Hematopoietic multipotent progenitor cell treated with erythropoietin and hydrocortisone succinate and interleukin-3 and kit ligand, for 15 days (in vitro differentiated cells): ENCODE measurements at places on chromosomes 2 and 18.
A peak's percentile ranks its signal among the peaks of the same experiment; 100 is the strongest.

GRCh38 chr2:208541461-208541988 is 134.9 kb downstream of the PTH2R start:
- DNase-seq, result no peak

- peak; percentile 95 for DNase-seq
Measured at GRCh38 chr2:237964578-237965404, 2.0 kb upstream of the UBE2F start.

GRCh38 chr2:71889759-71890684 is 257.6 kb downstream of the CYP26B1 start:
- no peak for DNase-seq

- no peak for DNase-seq
Measured at GRCh38 chr2:158460632-158461297, 4.0 kb downstream of the PKP4 start.

DNA sequence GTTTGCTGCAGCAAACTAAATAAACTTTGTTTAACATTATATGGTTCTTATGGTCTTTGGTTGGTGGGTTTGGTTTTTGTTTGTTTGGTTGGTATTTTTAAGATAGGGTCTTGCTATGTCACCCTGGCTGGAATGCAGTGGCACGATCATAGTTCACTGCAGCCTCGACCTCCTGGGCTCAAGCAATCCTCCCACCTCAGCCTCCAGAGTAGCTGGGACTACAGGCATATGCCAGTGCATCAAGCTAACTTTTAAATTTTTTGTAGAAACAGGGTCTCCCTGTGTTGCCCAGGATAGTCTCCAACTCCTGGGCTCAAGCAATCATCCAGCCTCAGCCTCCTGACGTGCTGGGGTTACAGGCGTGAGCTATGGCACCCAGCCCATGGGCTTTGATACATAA is 7.1 kb upstream of the RPRD1A start:
- no peak for DNase-seq

GRCh38 chr2:150909613-150910012 is 352.1 kb downstream of the RBM43 start:
- no peak for DNase-seq

DNA sequence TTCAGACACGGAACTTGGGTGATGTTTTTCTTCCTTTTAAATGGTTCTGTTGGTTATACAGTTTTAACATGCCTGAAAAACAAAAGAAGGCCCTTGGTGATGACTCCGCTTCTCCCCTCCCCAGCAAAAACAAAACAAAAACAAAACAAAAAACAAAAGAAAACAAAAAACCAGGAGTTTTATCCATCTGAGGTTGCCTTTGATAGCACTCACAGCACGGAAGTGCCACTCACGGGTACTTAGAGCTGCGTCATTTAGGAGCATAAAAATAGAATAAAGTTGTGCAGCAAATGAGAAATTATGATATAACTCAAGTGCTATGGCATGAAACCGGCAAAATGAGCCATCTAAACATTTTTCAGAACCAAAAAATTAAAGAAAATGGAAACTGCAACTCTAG is 57.7 kb downstream of the ZEB2 start:
- no peak for DNase-seq

GRCh38 chr2:100194951-100195350 is 52.6 kb upstream of the AFF3 start:
- no peak for DNase-seq

DNA sequence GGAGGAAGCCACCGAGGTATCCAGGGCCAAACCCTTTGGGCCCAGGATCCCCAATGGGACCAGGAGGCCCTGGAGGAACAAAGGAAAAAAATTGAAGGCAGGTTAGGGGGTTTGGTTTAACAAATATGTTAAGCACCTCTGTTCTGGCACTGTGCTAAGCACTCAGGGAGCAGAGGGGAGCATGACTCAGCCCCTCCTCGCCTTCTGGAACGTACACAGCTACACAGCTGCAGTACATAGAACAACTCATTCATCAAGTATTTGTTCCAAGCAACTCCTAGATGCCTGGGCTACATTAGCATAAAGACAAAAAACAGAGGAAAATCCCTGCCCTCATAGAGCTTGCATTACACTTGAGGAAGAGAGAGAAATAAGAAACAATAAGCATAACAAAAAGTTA is 153.6 kb downstream of the COL4A4 start:
- no peak for DNase-seq

- DNase-seq, result no peak
Measured at GRCh38 chr2:160838691-160839090, 321.5 kb upstream of the TANK start.

GRCh38 chr2:112725545-112726457 is 5.0 kb downstream of the NT5DC4 start:
- DNase-seq, result no peak

GRCh38 chr2:105879803-105880300 is 135.1 kb downstream of the NCK2 start:
- no peak for DNase-seq

- DNase-seq, result no peak
Measured at GRCh38 chr2:216372761-216373291, 543 bp upstream of the MARCHF4 start.

DNA sequence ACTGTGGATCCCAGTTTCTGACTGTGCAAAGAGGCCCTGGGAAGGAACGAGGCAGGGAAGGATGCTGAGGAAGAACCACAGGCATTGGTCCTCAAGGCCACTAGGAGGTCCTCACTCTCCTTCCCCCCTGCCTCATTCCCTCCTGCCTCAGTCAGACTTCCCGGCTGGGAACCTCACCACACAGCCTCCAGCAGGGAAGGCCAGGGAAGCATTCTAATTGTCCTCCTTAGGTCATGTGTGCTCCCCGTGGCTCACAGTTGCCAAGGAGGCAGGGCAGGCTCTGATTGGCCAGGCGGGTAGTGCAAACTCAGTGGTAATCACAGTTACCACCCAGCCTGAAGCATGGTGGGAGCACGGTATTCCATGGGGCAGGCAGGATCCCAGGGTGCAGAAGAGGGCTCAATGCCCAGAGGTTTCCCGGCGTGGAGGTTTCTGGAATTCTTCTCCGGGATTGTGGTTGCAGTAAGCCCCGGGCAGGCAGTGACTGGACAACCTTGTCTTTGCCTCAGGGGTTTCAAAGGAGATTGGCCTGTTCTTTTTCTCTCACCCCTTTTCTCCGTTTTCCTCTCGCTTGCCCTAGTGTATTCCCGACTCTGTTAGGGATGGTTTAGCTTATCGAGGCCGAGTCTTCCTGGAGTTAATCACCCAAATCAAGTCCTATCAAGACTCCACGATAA is 27.1 kb downstream of the FER1L5 start:
- no peak for DNase-seq

GRCh38 chr18:25229081-25229480 is 122.9 kb downstream of the ZNF521 start:
- peak; percentile 50 for DNase-seq

DNA sequence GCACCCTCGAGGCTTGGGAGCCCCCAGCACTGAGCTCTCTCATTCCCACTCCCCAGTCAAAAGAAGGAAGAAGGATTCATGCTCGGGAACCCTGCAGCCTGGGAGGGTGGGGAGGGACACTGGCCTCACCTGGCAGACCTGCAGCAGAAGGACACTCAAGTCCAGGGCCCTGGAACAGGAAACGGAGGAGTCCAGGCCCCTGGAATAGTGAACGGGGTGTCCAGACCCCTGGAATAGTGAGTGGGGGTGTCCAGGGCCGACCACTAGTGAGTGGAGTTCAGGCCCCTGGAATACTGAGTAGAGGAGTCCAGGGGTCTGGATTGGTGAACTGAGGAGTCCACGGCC is 292.5 kb downstream of the NDUFA10 start:
- DNase-seq, result no peak

DNA sequence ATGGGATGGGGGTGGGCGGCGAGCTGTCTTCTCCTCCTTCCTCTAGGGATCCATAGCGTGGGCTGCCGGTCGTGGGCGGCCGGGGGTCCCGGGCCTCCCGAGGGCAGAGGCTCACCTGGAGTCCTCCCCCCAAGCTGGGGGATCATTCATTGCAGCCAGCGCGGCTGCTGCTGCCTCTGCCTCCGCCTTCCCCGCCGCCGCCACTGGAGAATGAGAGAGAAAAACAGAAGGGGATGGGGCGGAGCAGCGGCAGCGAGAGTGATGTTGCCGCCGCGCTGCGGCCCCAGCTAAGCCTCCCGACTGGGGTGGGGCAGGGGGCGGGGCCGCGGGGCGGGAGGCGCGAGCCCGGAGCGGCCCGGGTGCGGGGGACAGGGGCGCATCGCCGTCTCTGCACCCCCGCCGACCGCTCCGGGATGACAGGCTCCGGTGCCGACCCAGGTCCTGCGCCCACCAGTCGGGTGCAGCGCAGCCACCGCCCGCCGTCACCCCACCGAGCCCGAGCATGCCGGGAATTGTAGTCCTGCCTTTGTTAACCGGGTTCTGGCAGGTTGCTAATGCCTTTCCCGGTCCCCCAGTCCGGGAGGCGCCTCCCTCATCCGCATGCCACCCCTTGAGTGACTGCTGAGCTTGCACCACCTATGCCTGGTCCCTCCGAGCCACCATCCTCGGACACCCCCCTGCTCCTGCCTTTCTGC is at the start of gene KIF3C:
Gene KIF3C, minus strand, starts transcription at position 225 of the 695 bp plus-strand sequence. CDS start 580 bp downstream, outside the sequence.
- peak; percentile 39 for DNase-seq

DNA sequence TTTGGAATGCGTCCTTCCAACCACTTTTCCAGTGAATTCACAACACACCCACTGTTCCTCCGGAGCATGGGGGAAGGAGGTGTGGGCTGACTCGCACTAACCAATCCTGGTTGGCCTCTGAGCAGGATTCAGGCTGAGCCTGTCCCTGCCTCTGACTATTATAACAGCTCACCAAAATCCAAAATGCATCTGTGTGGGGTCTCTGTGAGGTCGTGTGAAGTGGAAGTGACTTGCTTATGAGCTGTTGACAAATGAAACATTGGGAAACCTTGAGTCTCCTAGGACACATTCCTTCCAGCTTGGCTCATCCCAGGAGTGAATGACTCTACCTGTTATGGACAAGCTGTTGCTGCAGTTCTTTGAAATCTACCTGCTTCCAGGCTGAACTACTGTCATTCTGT is 1.5 kb downstream of the CIDEA start:
- DNase-seq, result no peak

GRCh38 chr2:207165121-207166038 is at the start of gene KLF7:
KLF7 (minus strand) TSS chr2:207165948; CDS start chr2:207165568, 380 bp downstream.
- DNase-seq, result peak; percentile 12

DNA sequence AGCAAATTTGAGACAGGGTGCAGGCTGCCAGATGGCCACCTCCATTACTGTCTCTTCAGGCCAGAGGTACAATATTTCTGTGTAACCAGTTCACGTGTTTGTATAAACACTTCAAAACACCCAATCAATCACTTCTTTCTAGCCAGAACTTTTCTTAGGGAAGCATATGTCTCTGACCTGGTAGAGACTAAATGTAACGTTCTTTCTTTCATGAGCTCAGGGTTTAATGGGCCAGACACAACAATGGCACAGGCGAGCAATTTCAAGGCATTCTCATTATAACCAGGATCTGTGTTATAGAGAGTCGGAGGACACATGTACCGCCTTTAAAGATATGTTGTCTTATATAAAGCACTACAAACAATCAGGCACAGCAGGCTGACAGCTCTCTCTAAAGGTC is 1846.4 kb upstream of the PIK3C3 start:
- no peak for DNase-seq

DNA sequence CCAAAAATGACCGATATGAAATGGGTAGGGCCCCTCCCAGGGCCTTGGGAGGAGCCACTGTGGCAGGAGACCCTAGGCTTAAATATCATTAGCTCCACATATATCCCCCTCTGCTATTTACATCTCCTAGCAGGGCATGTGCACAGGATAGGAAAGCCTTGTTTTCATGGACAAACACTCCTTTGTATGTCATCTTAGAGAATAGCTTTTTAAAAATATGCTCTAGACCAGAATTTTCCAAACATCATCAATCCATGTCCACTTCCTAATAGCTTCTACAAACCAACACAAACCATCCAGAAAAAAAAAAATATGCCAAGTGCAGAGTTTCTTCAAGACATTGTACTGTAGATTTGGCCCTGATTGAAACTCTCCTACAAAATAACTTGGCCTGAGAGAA is 10.8 kb downstream of the DAPL1 start:
- DNase-seq, result no peak

DNA sequence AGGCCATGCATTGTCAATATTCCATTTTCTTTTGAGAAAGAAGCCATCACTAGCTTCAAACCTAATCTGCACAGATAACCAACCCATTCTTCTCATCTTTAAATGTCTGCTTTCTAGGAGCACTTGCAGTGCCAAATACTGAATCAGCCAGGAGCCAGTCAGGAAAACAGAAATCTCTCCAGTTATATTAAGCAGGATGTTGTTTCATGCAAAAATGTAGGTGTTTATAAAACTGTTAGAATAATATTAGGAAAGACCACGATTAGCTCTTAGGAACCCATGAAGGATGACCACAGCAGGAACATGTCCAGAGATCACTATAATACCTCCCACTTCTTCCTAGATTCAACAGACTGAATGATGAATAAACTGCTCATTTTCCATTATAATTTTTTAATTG is 86.0 kb downstream of the TTC32 start:
- no peak for DNase-seq

- no peak for DNase-seq
Measured at GRCh38 chr2:181658444-181658843, 1.5 kb upstream of the CERKL start.

DNA sequence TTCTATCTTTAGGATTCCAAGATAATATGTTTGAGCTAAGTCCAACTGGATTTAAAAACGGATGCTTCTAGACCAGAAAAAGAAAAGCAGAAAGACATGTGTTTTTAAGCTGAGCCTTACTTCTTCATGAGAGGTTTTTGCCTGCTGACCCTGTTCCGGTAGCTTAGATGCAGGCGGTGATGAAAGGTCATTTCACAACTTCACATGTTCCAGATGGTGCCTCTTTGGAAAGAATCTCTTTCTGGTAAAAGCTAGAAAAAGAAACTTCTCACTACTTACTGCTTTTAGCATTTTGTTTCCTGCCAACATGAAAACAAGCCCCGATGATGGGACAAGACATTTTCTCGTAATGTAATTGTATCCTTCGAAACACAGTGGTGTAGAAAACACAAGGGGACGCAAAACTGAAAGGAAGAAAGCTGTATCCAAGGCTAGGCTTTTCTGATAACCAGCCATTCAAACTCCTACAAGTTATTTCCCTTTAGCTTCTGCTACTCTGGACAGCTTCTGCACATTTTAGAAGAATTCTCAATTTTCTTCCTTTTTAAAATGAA is 407.3 kb upstream of the LYPD1 start:
- DNase-seq, result no peak

GRCh38 chr2:96325041-96325883 is at the start of gene ITPRIPL1:
ITPRIPL1 (plus strand) TSS chr2:96325317; CDS start chr2:96325840, 523 bp downstream.
- no peak for DNase-seq

GRCh38 chr2:74174909-74175308 is 3.8 kb downstream of the MOB1A start:
- no peak for DNase-seq

DNA sequence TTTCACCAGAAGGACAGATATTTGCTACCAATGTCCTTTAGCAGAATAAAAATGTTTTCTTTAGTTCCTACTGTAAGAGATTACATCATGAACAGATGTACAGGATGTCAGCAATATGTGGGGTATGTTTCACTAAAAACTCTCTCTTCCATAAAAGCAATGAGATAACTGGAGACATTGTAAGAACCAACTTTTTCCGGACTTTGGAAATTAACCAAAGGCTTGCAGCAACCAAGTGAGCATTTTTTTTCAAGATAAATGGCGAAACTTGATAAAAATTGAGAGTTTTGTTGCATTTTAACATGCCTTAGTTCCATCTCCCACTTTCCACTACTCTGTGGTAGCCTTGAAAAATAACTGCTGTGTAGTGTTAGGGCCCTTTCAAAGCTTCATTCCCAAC is 429.8 kb upstream of the CDH2 start:
- DNase-seq, result no peak

- no peak for DNase-seq
Measured at GRCh38 chr18:31098878-31099277, 3.3 kb downstream of the DSC2 start.
